Mucosa of gallbladder (tissue), 1 donor: ENCODE measurements at places on chromosomes 7 and 10.

GRCh38 chr10:69577268-69578232 lies 4.3 kb upstream of the NEUROG3 start:
- DNase-seq: no peak

DNA sequence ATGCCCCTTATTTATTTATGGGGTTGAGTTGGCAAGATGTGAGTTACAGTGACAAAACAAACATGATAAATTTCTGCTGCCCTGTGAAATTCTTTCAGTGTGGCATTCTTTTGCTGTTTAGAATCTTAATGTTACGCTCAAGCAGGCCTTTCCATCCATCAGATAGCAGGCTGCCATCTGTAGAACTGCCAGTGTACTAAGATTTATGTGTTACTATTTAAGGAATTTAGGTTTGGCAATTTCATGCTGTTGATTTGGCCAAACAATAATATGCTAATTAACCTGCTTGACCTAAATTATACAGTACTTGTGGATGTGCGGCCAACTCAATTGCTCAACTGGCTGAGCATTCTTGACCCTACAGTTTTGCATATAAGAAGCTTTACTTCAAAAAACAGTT lies 477.7 kb upstream of the TPK1 start:
- no peak for DNase-seq

DNA sequence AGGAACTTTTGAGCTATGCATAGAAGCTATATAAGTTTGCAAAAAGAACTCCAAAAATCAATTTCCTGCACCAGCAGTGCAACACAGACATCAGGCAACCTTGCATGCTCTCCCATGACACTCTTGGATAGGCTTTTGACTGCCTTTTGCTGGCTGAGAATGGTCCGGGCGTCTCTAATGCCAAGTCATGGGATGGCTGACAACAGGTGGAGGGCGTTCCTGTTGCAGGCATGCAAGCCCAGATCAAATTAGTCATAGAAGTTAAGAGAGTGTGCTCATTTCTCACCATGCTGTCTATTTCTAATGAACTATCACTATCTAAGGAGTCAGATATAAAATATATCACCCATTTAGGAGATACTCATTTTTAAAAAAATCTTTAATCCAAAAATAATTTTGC lies 8.4 kb downstream of the PLCE1 start:
- no peak for DNase-seq

GRCh38 chr10:70145666-70146488 lies 623 bp downstream of the TYSND1 start:
- DNase-seq: peak; percentile 48

- no peak for DNase-seq
These were observed 19.5 kb downstream of the LRMDA start for GRCh38 chr10:75450644-75451640.

GRCh38 chr10:132521041-132521465 lies 16.5 kb upstream of the INPP5A start:
- no peak for DNase-seq

- DNase-seq: no peak
These were observed 151.5 kb downstream of the SLIT1 start for GRCh38 chr10:97034301-97034700.

DNA sequence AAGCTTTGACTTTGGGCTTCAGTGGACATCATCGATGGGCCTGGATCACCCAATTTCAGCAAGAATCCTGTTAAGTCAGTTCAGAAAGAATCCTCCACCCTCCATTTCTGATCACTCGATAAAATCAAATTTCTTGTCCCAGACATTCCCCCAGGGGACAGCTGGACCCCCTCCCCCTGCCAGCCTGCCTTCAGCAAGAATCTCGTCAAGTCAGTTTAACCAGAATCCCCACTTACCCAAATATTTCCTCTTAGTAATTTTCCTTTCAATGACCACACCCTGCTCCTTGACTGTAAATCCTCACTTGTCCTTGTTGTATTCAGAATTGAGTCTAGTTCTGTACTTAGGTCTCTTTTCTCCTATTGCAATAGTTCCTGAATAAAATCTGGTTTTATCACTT lies 766.9 kb downstream of the XPNPEP1 start:
- no peak for DNase-seq

DNA sequence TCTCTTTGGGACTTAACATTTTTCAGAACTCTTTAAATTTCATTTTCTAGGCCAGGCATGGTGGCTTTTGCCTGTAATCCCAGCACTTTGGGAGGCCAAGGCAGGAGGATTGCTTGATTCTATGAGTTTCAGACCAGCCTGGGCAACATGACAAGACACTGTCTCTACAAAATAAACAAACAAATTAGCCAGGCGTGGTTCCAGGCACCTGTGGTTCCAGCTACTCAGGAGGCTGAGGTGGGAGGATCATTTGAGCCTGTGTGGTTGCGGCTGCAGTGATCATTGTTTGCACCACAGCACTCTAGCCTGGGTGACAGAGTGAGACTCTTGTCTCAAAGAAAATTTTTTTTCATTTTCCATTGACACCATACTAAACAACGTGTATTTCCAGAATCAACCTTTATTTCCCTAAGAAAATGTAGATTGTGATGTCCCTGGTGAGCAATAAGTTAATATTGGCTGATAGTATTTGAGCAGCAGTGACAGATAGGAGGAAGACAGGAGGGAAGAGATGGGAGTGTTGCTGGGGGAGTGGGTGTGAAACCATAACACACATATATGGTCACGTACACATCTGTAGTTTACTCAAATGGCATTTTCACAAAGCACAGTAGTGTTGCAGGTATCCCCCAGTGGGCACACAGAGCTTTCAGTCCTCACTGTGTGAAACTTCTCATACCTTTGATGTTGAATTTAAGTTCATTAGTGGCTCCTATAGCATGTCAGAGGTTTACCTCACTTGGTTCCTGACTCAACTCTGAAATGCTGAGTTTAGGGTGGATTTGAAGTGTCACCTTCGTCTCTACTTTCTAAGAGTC lies 205.6 kb downstream of the AUTS2 start:
- DNase-seq: no peak

DNA sequence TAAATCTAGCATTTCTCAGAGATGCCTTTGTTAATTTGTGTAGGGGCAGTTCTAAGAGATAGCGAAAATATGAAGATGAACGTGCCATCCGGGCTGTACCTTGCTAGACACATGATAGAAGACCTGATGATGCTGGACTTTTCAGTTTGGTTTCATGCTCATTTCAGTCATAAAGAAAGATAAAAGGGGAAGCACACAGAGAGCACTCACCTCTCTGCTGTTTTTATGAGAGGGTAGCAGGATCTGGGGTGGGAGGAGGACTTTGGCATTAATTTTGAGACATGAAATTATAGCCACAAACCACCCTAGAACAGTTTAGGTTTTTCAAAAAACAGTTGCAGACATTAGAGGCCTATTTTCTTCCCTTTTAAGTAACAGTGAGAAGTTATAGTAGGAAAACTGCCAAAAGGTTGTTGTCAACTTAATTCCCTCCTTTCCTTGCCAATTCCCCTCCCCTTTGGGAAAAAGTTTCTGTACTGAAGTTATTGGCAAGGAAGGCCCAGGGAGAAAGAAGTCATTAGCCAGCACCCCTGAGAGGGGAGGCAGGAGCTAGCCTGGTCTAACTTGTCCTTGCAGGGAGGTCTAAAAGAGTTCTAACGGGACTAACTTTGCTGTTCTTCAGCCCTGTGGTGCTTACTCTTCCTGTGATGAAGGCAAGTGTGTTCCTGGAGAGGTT lies 2.6 kb downstream of the ST7 start:
- DNase-seq: no peak

- DNase-seq: peak; percentile 56
These were observed 657 bp downstream of the HACD1 start for GRCh38 chr10:17616403-17617030.

DNA sequence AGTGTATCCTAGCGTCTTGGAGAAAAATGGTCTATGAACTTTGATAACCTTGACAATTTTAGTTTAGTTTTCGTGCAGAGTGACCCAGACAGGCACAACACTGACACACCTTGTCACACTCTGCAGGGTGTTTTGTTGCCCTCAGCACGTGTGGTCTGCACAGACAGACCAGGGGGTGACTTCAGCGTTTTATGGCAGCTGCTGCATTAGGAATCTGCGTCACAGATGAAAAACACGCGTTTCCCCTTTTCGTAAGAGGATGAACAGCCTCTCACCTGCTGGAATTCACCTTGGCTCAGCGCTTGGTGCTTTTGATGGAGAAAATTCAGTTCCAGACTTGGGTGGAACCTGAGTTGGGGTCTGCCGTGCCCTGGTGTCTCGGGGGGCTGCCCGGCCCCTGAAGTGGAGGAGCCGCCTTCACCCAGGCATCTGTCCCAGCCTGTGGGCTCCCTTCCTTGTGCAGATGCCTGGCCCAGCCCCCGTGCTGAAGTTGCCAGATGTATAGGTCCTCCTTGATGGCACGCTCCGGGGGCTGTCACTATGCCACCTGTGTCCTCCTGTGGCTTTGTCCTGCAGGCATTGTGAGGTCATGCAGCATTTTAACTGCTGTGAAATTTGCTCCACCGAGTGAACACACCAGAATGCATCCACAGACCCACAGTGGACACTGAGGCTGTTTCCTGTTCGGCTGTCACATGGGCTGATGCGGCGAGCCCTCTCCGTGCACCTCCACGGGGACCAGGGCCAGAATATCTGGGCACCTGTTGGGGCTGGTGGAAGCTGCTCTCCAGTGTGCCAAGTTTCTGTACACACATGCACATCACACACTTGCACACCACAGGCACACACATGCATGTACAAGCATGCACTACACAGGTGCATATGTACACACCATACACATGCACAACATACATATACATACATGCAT lies 18.3 kb downstream of the INPP5A start:
- DNase-seq: no peak

DNA sequence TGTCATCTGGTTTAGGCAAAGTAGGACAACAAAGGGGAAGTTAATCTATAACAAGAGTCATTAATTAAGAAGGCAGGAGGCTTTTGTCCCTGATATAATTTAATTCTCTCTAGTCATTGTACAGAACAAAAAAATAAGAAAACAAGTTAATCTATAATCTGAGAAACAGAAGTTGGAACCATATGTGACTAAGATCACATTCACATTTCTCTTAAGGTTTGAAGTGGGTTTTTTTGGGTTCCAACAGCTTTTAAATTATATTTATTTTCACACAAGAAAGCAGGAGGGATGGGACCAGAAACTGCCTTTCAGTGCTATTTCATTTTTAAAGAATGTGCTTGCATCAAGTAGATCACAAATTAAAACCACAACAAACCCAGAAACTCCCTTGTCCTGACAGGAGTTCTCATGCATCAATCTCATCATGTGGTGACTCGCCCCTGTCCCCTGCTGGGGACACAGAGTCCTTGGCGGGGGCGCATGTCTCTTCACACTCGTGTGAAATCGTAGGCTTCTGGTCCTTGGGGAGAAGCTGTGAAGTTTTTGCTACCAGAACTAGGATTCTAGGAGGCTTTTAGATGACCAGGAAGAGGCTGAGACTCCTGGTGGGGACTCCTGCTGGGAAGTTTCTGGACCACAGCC lies 10.1 kb upstream of the OPN4 start:
- no peak for DNase-seq

- DNase-seq: no peak
These were observed 10.6 kb downstream of the SHLD2 start for GRCh38 chr10:87105446-87106124.

- peak; percentile 36 for DNase-seq
These were observed 133.3 kb upstream of the KIF5B start for GRCh38 chr10:32189400-32190084.

- DNase-seq: peak; percentile 60
These were observed 16.8 kb downstream of the OSBPL3 start for GRCh38 chr7:24963218-24963617.

DNA sequence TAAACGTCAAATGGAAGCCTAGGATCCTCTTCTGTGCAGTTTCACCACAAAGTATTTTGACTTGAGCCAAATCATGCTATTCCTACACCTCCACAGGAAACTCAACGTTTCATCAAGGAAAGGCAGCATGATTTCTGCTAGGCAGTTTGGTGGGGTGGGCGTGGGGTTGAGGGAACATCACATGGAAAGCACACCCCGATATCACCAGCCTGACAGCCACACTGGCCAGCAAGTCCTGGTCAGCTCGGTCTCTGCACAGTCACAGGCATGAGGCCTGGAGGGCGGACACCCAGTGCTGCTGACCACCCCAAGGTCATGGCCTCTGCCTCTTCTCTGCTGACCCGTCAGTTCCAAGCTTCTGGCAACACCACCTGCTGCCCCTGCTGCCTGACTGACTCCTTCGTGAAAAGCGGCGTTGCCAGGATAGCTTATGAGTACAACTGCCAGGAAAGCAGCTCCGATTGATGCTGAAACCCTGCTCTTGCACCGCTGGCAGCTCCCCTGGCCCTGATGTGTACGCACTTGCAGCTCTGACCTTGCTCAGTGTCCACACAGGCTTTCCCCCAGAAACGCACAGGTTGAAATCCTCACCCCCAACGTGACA lies 171.5 kb downstream of the DIP2C start:
- no peak for DNase-seq

- no peak for DNase-seq
These were observed 155.1 kb upstream of the GHITM start for GRCh38 chr10:83984256-83984640.

DNA sequence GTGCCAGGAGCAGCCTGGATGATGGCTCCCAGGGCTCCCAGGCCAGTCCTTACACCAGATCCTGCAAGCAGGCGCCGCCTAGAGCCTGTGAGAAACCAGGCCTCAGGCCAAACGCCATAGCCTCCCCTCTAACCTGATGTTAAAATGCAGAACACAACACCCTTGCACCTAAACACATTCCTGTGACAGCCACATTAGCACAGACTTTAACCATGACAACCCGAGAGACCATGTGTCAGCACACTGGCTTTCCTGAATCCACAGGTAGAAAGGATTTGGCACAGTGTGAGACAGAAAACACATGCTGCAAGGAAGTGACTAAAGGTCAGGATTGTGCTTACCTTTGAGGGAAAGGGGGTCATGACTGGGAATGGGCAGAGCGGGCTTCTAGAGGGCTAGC lies 59.9 kb downstream of the SGMS1 start:
- no peak for DNase-seq

DNA sequence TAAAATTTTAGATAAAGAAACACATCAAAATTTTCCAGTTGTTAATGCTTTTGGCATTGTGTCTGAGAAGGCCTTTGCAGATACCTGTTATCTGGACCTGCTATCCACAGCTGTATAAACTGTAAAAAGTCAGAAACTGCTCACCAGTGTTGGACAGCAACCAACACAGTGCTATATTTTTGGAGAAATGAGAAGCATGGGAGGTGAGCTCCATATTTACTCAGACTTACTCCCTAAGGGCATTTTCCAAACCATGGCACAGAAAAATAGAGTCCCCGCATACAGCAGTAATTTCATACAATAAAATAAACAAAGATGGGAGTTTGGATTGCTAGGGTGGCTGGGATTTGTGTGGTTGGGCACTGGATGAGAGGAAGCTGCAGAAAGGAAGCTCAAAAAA lies 136.3 kb upstream of the GLI3 start:
- DNase-seq: no peak

DNA sequence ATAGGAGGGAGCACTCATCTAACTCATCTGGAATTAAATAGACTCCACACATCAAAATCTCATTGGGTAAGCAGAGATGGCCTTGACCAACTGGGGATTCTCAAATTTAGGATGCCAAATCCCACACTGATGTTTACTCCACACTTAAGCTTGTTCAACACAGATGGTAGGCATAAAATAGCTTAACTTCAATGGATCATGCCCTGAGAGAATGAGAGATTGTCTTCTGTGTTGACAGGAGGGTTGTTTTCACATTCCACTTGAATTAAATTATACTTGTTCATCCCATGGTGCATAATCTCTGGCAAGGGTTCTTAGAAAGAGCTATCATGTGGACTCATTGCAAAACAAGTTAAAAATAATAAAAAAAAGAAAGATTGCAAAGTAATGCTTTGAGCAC lies 391.4 kb downstream of the PLXDC2 start:
- DNase-seq: no peak

- DNase-seq: no peak
These were observed 185.6 kb downstream of the C7orf25 start for GRCh38 chr7:42726066-42726785.
